ENCODE measurements at places on chromosomes 7 and 10. TPM values are rescaled to one million over a fixed set of nuclear protein-coding genes. Genes with fewer than 3 reads are reported as not detected.

GRCh38 chr7:24152356-24152755 lies 131.6 kb upstream of the NPY start:
- H3K4me3 ChIP-seq: no peak overlapping the region
- no peak for DNase-seq
- no peaks in the 10 kb centered on the region for H3K4me1 ChIP-seq
- no peak overlapping the region for H3K27ac ChIP-seq
- peaks cover 4% of the 10 kb centered on the region for H3K27me3 ChIP-seq

- H3K36me3 ChIP-seq: no peaks in the 10 kb centered on the region
- H3K27ac ChIP-seq: peak overlapping the region; percentile 56
- DNase-seq: peak; percentile 77
- H3K4me3 ChIP-seq: peak overlapping the region; percentile 10
- H3K4me1 ChIP-seq: peaks cover 29% of the 10 kb centered on the region
Measured at GRCh38 chr10:89367529-89367928, 10.3 kb upstream of the IFIT1B start.

DNA sequence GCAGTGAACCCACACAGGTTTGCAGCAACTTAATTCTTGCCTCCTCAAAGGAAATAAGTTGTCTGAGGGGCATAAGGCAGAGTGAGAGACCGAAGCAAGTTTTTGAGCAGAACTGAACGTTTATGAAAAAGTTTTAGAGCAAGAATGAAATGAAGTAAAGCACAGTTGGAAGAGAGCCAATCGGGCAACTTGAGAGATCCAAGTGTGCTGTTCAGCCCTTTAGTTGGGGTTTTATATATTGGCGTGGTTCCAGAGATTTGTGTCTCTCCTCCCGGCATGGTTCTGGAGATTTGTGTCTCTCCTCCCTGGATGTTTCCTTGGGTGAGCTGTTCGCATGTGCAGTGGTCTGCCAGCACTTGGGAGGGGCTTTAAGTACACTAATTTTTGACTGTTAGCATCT lies 141.4 kb upstream of the DGKB start:
- no peak for DNase-seq
- no peaks in the 10 kb centered on the region for H3K4me1 ChIP-seq
- no peak overlapping the region for H3K27ac ChIP-seq
- no peaks in the 10 kb centered on the region for H3K36me3 ChIP-seq

GRCh38 chr7:143987513-143987912 lies 12.6 kb upstream of the OR6B1 start:
- H3K27ac ChIP-seq: peak overlapping the region; percentile 43
- no peak overlapping the region for H3K4me3 ChIP-seq
- H3K27me3 ChIP-seq: no peaks in the 10 kb centered on the region
- DNase-seq: no peak

DNA sequence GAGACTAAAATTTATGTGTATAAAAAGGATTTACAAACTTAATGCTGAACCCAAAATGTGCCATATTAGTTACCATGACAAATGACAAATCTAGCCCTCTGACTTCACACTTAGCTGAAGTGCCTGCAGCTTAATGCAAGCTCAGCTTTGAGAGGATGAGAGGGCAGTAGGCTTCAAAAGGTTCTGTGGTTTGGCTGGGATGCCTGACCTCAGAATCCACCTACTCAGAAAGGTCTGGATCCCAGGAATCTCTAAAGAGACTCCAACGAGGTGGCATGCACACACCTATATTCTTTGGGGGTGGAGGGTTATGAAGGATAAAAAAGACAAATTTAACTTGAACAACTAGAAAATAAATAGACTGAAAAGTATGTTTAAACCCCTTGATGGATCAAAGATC lies 213.4 kb downstream of the TAX1BP1 start:
- H3K4me1 ChIP-seq: peaks cover 63% of the 10 kb centered on the region
- H3K27ac ChIP-seq: no peak overlapping the region
- no peak overlapping the region for H3K4me3 ChIP-seq
- peaks cover 3% of the 10 kb centered on the region for H3K36me3 ChIP-seq

CDCA7L gene
- polyA plus RNA-seq: 6.3 TPM

LRIT2 gene
- polyA plus RNA-seq: not detected

HACD1 gene
- polyA plus RNA-seq: 1.9 TPM

COMTD1 gene
- 27.5 TPM for polyA plus RNA-seq

RNF133 gene
- not detected for polyA plus RNA-seq

TMEM176B gene
- 0.87 TPM for polyA plus RNA-seq
